Regular cardiac myocyte (primary cell): ENCODE measurements at places on chromosomes 3 and 15. TPM values are rescaled to one million over a fixed set of nuclear protein-coding genes. Genes with fewer than 3 reads are reported as not detected.

The GAP43 gene
- 0.56 and 1.2 TPM in 2 replicates for total RNA-seq

The SPTBN5 gene
- 0.28 and 0.38 TPM in 2 replicates for total RNA-seq

The SPATA12 gene
- not detected in 2 replicates for total RNA-seq

The TAGLN3 gene
- 0.85 and 8.6 TPM in 2 replicates for total RNA-seq

The SQOR gene
- 91.1 and 113 TPM in 2 replicates for total RNA-seq

The CCK gene
- 0.38 and 5.1 TPM in 2 replicates for total RNA-seq

The CCDC39 gene
- total RNA-seq: not detected in 2 replicates

The CNTN4 gene
- under 0.01 TPM in 1 of 2 replicates, not detected in the other for total RNA-seq

The MAGI1 gene
- total RNA-seq: 28.9 and 40.3 TPM in 2 replicates

The AADACL2 gene
- total RNA-seq: not detected in 2 replicates
